ENCODE measurements at places on chromosomes 2 and 18.

DNA sequence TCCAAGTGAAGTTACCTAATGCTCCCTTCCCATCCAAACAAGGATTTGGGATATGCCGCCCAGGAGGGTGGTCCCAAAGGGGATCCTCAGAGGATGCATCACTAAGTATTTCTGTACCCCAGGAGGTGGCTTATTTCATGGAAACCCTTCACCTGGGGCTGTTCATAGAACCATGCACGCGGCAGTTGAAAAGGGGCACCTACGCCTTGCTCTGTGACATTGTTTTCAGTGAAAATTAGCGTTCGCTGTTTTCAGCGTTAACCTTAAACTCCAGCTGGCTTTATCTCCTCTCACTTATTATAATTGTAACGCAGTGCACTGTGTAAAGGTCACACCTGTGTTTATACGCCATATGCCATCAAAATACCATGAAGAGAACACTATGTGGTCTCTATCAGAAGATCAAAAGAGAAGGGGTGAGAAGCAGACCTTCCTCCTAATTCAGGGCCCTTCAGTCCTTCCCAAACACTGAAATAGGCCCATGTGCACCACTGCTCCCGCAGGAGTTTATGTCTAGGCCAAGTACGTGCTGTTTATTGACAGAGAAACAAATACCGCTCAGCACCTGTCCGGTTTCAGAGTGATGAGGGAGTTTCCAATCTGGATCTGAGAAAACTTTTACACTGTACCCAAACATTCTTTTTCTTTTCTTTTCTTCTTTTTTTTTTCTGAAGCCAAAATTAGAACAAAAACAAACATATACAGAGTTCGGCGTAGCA, 162.1 kb downstream of the BCL2 start:
- no peak for DNase-seq

GRCh38 chr18:53894675-53895442, 329.6 kb downstream of the MBD2 start:
- DNase-seq = no peak

DNA sequence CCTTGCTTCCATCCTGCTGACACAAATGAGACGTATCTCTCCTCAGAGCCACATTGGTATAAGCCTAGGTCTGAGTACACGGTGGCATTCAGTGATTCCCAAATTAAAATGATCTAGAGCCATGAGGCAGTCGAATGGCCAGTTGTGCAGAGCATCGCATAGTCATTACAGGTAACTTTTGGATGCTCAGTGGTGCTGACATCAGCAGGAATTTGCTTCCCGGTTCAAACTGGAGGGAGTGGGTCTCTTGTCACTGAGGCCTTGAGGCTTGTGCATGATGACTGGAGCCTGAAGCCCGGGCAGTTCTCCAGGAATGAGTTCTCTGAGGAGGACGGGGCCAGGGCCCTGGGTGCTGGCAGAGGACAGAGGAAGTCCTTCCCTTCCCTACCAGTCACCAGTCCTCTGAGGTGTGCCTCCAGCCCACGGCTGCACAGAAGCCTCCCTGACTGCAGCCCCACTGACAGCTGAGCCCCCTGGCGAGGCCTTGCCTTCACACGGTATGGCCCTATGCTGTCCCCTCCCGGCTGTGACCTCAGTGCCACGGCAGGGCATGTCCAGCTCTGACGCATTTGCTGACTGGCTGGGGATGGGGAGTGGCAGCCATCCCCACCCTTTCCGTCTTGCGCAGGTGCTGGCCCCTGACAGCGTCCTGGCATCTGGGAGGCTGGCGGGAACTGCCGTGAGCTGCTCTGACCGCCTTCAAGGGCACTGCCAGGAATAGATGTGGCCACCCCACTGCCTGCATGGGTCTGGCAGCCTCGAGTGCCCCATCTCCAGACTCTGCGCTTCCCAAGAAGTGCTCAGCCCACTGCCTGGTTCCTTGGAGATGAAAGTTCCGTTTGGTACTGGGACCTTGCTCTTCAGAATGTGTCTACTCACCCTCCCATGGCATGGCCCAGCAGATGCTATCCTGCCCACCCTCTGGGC, 117.4 kb downstream of the CELF4 start:
- DNase-seq = no peak

- DNase-seq = no peak
Measured at GRCh38 chr2:143856978-143857377, 662.9 kb downstream of the ZEB2 start.

- no peak for DNase-seq
Measured at GRCh38 chr2:96145848-96146152, 560 bp upstream of the DUSP2 start.

GRCh38 chr2:73218298-73218697, 4.3 kb downstream of the SMYD5 start:
- DNase-seq = no peak

DNA sequence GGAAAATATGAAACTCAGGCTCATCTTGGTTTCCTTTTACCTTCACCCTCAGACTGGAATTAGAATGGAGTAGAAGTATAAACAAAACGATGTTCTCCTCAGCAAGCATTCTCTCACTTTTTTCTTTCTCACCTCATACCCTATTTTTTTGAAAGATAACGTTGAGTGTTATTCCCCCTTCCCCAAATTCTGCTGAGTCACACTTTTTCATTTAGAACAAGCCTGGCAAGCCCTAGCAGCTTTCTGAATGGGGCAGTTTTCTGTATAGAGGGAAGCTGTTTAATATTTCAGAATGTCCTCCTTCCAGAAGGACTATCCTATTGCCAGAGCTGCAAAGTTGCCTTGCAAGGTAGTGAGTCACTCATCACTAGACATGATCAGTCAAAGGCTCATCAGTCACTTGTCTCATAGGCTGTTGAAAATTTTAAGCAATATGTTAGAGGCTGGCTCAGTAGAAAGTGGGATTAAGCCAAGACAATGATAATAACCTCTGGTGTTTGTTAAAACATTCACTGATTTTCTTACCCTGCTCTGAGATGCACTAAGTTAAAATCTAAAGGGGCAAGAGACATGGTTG, 416.1 kb downstream of the RNF144A start:
- DNase-seq = no peak

GRCh38 chr2:239942090-239942489, 83.1 kb downstream of the NDUFA10 start:
- no peak for DNase-seq

DNA sequence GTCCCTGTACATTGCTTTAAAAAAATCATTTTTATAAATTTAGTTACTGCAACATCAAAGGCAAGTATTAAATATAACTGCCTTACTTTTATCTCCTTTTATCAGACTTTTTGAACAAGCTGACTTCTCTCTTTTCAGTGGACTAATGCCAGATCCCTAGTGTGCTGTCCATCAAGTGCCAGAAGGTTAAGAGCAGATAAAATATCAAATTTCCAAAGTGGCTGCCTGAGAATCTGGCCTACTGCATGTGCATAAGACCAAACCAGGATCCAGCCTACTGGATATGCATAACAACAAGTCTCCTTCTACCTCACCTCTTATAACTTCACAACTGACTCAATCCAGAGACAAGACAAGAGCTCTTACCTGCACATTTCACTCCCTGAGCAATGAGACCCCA, 59.8 kb upstream of the CHRNA1 start:
- DNase-seq = no peak

GRCh38 chr2:230269715-230270114, 44.2 kb downstream of the SP140 start:
- DNase-seq = peak; percentile 15

GRCh38 chr2:55140316-55141219, 90.3 kb upstream of the RTN4 start:
- no peak for DNase-seq

DNA sequence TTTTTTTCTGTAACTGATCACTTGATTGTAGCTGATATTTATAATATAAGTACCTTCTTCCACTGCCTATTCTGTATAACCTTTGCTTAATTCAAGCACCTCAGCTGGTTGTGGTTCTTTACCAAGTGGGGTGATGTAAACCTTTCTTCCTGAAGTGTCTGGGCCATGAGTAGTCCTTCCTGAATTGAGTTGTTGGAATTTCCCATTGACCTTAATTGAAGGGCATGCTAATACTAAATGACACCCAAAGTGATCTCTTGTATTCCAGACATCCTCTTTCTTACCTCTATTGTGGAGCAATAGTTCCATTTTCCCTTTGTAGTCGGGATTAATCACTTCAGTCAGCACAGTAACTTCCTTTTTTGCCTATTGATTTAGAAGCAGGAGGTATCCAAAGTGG, 1496.8 kb upstream of the CELF4 start:
- DNase-seq = no peak

GRCh38 chr2:46135958-46136357, 161.2 kb upstream of the EPAS1 start:
- DNase-seq = no peak

DNA sequence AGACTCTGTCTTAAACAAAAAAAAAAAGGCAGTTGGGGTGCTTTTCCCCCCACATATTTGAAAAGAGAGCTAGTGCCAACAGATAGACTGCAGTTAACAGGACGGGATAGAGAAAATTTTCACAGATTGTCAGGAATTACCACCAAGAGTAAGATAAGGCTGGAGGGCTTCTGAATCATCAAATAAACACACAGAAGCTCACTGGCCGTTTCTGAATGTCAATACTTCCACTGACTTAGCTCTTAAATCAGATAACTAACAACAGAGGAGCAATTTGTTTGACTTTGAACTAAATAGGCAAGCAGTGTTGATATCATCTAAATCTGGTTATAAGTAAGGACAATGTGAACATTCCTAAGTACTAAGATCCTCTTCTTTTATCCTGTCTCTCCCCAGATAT, 34.7 kb downstream of the PIEZO2 start:
- DNase-seq = no peak

GRCh38 chr2:34670482-34670881, 1071.4 kb upstream of the FAM98A start:
- DNase-seq = no peak

- DNase-seq = no peak
Measured at GRCh38 chr2:16216558-16216945, 276.2 kb downstream of the MYCN start.

DNA sequence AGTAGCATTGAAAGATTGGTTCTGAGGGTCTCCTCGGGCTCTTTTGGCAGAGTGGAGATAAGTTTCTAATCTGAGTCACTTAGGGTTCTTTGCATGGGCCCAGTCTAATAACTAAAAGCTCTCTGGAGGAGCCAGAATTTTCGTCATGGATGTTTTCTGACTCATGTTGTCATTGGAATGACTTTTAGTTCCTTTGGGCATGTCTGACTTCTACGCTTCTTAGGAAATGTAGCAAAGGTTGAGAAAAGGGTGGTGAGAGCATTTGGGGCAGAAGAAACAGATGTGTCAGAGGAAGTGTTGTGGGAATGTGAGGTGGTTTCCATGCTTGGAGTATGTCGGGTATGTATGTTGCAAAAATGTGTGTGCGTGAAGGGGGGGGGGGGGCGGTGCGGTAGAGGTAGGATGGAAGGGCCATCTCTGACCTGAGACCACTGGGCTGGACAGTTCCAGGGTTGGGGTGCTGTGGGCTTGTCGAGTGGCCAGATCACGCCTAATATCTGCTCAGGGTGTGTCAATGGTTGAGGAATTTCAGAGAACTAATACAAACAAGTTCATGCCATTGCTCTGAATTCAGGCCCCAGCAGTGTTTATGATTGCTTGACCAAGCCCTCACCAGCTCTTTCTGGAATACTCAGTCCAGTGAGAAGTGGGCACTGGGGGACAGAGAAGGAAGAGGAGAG, 26.9 kb downstream of the KLHL29 start:
- DNase-seq = no peak

DNA sequence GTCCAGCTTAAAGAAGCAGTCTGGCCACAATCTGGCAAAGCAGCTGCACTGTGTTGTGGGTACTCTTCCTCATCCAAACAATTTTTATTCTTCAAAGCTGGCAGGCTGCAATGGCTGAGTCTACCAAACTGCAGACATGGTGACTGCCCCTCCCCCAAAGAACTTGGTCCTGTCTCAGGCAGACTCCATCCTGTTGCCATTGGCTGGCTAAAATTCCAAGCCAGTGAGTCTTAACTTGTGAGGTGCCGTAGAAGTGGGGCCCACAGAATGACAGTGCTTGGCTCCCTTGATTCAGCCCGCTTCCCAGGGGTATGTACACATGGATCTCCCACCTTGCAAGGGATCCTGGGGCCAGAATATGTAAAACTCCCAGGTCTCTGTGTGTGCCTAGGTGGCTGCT, 14.5 kb upstream of the NXPH2 start:
- no peak for DNase-seq

DNA sequence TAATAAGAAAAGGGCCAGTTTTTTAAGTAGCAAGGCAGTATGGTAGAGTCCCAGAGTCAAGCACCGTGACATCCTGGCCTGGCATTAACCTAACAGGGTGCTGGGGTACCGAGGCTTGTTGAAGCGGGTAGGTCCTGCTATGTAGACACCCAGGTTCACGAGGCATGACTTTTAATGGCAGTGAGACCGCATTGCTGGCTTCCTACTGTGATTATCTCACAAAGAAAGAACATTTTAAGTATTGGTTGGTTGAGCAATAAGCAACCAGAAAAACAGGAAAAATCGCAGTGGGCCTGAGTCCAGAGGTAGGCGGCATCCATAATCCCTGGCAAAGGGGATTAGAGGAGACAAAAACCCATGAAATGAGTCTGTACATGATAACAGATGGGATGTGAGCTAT, 927.9 kb upstream of the ACVR2A start:
- no peak for DNase-seq

DNA sequence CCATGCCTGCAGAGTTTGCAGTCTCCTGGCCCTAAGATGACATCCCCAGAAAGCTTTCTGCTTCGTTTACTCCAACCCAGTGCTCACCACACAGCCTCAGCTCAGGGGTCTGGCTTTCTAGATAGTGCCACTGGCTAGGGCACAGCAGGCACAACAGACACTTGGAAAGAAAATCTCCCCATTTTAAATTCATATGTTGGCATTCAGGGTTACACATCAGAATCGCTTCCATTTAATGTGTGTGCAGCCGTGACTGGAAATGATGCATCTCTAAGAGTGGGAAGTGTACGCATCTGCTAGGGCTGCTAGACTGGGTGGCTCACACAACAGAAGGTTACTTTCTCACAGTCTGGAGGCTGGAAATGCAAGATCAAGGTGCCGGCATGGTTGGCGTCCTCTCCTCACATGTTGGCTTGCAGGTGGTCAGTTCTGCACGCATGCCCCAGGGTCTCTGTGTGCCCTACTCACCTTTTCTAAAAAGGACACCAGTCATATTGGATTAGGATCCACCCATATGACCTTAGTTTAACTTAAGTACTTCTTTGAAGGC, 329.4 kb upstream of the RAB12 start:
- DNase-seq = no peak

DNA sequence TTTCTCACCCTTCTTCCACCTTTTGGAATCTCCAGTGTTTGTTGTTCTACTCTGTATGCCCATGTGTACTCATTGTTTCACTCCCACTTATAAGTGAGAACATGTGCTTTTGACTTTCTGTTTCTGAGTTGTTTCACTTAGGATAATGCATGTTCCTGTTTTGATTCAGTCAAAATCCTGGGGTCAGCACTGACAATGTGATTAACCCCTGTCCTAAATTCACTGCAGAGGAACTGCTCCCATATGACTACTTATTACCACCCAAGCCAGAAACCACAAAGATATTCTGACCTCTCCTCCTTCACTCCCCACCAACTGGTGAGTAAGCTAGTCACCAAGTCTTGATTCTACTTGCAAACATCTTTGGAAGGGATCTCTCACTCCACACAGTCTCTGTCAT, 251.4 kb upstream of the TCF4 start:
- no peak for DNase-seq
